ENCODE measurements at places on chromosomes 4 and X.

- DNase-seq: no peak
Observed at GRCh38 chr4:5926598-5926997, 33.7 kb upstream of the CRMP1 start.

DNA sequence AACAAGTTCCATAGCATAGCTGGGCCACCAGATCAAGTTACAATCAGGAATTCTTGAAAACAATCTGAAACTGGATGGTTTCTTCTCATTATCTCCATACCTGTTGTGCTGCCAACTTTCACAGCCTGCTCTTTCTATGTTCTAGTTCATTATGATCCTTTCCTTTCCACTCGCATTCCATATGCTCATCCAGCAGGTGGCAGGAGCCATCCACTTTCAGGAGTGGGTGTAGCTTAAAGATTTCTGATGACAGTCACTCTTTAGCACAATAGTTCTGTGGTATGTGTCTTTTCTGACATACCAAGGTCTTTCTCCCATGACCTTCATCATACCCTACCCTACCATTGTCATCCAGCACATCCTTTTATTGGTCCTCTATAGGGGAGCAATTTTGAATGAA lies 46.4 kb downstream of the PAGE2 start:
- DNase-seq: peak; percentile 18

- no peak for DNase-seq
Observed at GRCh38 chr4:27009539-27009938, 148.9 kb downstream of the STIM2 start.

- no peak for DNase-seq
Observed at GRCh38 chrX:36961590-36961989, 46.6 kb upstream of the FAM47C start.

GRCh38 chr4:84985952-84986351 lies 19.5 kb upstream of the WDFY3 start:
- DNase-seq: peak; percentile 80

GRCh38 chrX:148933881-148934280 lies 433.5 kb downstream of the AFF2 start:
- DNase-seq: no peak

- DNase-seq: no peak
Observed at GRCh38 chr4:184392316-184392715, 82.0 kb downstream of the IRF2 start.

GRCh38 chr4:174352061-174352819 lies 68.5 kb downstream of the CEP44 start:
- DNase-seq: no peak

DNA sequence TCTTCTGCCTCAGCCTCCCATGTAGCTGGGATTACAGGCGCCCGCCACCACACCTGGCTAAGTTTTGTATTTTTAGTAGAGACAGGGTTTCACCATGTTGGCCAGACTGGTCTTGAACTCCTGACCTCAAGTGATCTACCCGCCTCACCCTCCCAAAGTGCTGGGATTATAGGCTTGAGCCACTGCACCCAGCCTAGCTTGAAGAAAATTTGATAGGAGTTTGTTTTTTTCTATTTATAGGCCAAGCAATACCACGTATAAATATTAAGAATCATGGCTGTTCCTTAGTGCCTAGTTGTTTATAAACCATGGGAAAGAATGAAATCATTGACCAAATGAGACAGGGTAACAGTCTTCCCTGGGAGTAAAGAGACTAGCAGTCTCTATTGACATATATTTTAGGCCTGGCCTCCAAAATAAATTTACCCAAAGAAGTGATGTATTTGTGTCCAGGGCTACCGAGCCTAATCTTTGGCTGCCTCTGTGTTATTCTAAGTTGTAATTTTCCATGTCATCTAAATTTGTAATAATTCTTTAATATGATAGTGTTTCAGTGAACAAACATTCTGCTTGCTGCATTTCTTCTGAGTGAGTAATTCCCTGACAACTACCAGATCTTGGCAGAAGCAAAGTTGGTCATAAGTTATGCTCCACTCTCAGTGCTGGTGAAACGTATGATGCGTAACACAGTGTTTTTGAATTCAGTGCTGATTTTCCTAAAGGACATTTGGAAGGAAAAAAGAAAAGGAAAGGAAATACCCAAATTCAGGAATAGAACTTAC lies 10.3 kb downstream of the PKD2 start:
- DNase-seq: peak; percentile 96

DNA sequence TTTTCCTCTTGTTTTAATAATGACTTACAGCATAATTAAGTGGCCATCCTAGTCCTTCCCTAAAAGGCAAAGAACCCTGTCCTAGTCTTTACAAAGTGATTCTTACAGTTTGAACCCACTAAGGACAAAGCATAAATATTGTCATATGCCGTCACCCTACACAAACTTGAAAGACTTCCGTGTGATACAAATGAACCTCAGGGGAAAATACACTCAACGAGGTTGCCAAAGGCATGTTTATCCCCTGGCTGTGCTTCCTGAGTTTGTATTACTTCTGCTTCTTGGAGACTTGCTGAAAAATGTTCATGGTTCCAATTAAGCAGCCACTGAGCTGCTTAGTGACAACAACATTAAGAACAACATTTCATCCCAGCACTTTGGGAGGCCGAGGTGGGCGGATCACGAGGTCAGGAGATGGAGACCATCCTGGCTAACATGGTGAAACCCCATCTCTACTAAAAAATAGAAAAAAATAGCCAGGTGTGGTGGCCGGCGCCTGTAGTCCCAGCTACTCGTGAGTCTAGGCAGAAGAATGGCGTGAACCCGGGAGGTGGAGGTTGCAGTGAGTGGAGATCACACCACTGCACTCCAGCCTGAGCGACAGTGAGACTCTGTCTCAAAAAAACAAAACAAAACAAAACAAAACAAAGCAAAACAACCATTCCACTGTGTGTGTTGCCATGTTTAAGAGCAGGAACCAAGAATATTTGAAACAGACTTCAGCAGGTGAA lies 16.2 kb downstream of the RASSF6 start:
- no peak for DNase-seq

GRCh38 chr4:119666653-119667091 lies 38.1 kb upstream of the PDE5A start:
- no peak for DNase-seq

GRCh38 chr4:48445704-48446103 lies 37.4 kb upstream of the SLC10A4 start:
- DNase-seq: peak; percentile 9

DNA sequence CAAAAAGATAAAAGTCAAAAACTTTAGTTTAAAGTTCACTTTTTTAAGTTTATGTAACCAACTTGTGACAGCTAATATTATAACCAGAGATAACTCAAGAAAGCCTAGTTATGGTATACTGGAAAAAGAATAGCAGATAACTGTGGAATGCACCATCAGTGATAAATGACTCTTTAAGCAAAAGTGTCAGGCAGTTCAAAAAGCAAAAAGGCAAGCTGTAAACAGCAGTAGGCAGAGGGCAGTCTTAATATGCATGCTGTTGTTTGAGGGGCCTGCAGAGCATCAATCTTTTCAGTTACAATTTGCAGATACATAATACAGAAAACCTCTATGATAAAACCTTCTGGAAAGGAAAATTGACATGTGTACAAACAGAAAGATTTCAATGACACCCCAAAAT lies 81.8 kb upstream of the JADE1 start:
- no peak for DNase-seq

DNA sequence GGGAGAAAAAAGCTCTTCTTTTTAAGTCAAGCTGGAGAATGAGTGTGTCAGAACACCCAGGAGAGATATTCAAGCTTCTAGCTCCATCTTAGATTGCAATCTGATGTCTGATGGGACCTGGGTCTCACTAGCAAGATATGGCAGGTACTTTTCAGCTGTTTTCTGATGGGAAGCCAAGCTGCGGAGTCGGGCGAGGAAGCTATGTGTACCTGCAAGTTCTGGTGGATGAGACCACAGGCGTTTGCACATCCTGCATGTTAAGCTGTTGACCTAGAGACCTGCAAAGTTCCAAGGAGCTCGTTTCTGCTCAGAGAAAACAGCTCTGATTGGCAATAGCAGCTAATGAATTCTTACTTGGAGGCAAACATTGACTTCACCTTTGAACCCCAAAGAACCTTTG lies 167.3 kb upstream of the GATB start:
- no peak for DNase-seq

DNA sequence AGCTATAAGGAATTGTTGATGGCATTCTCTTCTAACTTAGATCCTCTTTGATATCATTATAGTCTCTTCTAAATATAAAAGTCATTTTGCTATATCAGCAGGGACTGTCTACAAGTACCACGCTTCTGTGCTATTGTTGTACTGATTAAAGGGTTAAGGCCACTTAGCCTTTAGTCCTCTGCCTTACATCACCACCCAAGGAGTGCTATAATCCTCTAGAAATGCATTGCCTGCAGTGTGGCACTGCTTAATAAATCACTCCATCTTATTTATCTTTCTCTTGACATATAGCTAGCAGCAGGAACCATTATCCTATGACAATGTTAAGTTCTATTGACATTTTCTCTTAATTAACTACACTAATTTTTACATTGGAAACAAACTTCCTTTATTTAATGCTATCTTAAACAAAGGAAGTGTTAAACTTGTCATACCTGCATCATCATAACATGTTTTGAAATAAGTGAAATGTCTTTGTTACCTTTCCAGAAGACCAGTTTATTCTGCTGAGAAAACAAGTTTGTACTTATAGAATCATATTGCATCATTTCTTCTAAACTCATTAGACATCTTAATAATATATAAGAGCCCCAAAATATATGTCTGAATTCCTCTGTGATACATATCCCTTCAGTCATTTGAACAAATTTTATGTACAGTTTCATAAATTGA lies 360.9 kb upstream of the ATOH1 start:
- no peak for DNase-seq

- DNase-seq: peak; percentile 56
Observed at GRCh38 chrX:40543661-40544328, 37.0 kb upstream of the ATP6AP2 start.

GRCh38 chr4:46931981-46932380 lies 22.9 kb upstream of the COX7B2 start:
- peak; percentile 26 for DNase-seq

All from fibroblast of skin of right biceps (primary cell).